NCI-H2171 (cell line): ENCODE measurements at places on chromosomes 2 and 18.

DNA sequence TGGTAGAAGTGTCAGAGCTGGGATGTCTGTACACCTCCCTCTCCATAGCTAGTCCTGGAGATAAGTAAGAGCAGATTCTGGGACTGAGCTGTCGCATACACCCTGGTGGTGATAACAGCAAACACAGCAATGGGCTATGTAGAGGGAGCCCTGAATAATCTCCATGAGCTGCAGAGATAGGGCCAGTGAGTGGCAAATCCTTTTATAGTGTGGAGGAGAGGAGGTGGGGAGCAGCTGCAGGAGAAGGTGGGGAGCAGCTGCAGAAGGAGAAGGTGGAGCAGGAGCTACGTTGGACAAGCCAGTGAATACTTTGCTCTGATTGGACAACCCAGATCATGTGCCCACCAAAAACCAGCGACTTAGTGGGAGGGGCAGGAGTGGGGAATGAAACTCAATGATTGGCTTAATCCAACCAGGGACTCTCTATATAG is 85.5 kb downstream of the TMEM247 start:
- DNase-seq, result no peak

GRCh38 chr2:190447766-190448165 is 39.6 kb downstream of the MFSD6 start:
- DNase-seq, result no peak

- no peak for DNase-seq
These were observed 1.3 kb upstream of the ADI1 start for GRCh38 chr2:3520591-3520990.

DNA sequence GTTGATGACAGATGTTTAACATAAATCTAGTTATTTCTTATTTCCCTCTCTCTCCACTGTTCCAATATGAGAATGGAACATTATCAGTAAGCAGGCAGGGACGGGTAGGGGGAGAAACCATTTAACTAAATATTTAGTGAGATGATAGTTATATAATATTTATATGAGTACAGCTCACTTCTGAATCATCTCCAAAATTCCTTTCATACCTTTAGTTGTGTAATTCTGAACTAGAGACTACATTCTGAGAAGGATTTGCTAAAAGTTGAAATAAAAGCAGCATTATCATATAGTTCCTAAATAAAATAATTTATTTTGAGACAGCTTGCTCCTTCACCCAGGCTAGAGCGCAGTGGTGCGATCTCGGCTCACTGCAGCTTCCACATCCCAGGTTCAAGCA is 41.4 kb downstream of the B4GALT6 start:
- DNase-seq, result no peak

DNA sequence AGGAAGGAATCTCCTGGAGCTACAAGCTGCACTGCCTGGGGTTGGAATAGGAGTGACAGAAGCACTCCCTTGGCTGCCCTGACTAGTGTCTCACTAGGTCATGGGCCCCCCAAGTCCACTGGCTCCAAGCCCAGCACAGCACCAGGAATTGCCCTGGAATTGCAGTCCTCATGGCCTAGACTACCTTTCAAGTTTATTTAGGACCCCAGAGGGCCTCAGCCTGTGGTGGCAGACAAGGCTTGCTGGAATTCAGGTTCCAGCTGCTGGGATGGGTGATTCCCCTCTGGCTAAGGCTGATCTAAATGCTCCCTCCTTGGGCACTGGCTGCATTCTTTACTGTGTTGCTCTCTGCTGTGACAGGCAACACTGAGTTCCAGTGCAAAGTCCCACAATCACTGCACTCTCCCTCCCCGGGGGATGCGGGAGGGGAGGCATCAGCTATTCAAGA is 14.0 kb downstream of the STRADB start:
- DNase-seq, result no peak

GRCh38 chr18:13501891-13502290 is 224.5 kb downstream of the FAM210A start:
- DNase-seq, result no peak

DNA sequence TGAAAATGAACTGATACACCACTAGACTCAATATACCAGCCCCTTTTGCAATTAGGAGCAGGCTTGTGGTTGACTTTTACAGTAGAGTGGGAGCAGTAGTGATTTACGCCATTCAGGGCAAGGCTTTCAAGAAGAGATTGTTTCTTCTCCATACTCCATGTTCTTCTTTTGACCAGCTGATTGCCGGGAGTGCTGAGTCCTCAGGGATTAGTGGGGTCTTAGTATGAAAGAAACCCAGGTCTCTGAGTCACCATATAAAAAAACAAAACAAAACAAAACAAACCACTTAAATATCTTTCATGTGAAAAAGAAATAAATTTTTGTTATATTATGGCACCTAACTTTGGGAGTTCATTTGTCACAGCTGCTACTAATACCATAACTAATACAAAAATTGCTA is 465.6 kb upstream of the TRIB2 start:
- no peak for DNase-seq

DNA sequence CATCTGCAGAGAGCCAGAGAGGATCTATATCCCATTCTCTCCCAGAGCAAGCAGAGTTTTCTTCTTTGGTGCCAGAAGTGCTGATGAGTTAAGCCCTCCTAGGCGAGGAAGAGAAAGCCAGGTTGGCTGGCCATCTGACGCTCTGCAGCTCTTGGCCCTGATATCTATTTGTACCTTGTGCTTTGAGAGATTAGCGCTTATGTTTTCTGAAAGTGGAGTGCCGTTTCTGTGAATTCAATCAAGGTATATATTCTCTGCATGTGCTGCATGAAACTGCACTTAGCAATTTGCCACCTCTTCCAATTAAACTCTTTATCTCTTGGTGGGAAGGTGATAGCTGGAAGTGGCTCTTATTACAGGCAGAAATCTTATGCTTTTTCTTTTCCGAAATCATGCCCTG is 177.5 kb downstream of the LPIN1 start:
- peak; percentile 35 for DNase-seq

DNA sequence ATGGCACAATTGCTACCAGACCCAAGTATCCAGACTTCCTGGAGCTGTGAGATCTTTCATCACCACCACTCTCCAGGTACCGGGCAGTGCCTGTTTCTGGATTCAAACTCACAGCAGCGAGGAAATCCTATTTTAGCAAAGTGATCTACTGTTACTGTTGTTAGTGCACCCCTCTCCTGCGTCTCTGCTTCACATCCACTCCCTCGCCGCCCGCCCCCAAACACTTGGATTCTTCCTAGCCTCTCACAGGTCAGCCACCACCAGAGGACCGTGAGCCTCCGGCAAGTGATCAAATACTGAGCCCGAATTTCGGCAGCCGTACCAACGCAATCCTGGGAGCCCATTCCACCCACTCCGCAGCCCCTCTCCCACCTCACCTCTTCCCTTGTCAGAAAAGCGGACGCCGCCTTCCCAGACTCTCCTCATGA is 519 bp downstream of the METTL4 start:
- DNase-seq, result peak; percentile 24

- no peak for DNase-seq
These were observed 11.9 kb downstream of the ADRA2B start for GRCh38 chr2:96104487-96104861.

- no peak for DNase-seq
These were observed 182.5 kb upstream of the NXPH2 start for GRCh38 chr2:138962686-138963085.

DNA sequence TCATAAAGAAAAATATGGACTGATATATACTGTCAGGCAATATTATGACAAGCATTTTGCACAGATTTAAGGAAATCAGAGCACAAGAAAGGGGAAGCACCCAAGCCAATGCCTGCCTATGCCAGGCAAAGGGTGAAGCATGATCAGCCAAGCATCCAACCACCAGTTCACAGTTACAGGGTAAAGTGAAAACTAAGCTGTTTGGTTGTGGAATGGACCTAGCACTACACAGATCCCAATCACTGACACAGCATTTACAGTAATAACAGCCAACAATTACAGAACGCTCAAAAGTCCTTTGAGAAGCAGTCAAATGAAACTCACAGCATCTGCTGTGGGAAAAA is 90.3 kb downstream of the SP3 start:
- no peak for DNase-seq

DNA sequence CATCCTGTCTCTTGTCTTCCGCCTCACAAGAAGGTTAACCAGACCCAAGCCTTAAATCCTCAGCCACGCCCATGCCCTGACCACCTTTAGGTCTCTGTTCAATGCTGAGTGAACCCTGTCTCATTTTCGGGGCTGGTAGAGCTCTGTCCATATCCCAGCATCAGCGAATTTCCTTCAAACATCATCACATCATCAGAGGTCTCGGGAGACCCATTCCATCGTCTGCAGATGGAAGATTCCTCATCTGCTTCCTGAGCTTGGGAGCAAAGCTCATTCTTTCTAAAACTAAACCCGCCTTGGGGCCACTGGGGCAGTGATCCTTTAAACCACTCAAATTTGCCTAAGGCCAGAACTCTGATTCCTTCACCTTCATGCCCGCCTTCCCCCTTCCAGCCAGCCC is 173.7 kb downstream of the TTC32 start:
- no peak for DNase-seq

DNA sequence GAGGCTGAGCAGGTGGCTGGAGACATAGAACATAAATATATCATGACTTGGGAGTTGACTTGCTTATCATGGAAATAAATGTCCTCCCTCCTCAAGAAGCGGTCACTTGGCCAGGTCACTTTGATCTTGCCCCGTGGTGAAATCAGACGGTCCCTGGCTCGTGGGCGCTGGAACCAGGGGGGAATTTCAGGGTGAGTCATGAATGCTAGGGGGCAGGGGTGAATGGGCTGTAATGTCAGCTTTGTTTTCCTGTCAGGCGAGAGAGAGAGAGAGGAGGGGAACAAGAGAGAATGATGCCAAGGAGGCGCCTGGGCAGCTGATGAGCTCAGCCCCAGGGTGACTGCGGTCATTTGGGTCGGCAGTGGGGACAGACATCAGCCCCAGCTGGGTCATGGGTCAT is 47.7 kb downstream of the RRM2 start:
- no peak for DNase-seq

- no peak for DNase-seq
These were observed 14.2 kb downstream of the SCN9A start for GRCh38 chr2:166361351-166362153.

GRCh38 chr2:150653351-150653750 is 165.9 kb upstream of the RND3 start:
- no peak for DNase-seq

- DNase-seq, result peak; percentile 68
These were observed 65.9 kb upstream of the TMEM200C start for GRCh38 chr18:5961097-5961827.

DNA sequence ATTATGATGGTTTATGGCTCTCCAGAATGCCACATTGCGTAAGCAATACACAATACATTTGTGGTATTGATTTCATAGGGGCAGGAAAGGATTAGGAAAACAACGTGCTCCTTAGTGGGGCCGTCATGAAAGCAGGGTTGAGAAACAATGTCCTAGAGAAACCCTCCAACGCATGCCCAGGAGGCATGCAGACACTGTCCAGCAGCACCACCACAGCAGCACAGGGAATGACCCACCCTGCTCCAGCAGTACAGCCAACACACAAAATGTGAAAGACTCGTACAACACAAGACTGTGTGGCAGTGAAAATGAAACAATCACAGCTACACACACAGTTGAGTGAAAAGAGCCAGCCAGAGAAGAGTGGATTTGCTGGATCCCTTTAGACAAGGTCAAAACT is 66.3 kb downstream of the FAM168B start:
- no peak for DNase-seq

DNA sequence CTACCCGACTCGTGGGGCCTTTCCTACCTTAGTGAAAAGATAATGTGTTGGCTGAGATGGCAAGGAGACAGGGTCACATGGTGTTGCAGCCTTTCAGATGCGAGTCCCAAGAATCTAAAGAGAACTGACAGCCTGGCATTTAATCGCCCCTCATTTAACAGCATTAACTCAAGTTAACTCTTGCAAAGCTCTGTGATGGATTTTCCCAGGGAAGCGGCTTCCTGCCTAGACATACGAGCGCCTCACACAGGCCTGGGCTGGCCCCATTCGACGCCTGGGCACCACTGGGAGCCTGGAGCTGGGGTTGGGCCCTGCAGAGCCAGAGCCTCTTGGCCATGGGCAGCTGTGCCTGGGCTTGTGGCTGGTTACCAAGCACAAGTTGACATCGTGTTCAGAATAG is 140.8 kb downstream of the SEPTIN10 start:
- DNase-seq, result peak; percentile 44

- DNase-seq, result no peak
These were observed 9.0 kb upstream of the DSEL start for GRCh38 chr18:67525328-67526099.

GRCh38 chr18:58416704-58417683 is 211.9 kb downstream of the ALPK2 start:
- no peak for DNase-seq

GRCh38 chr2:138493334-138493733 is 8.2 kb upstream of the SPOPL start:
- no peak for DNase-seq

DNA sequence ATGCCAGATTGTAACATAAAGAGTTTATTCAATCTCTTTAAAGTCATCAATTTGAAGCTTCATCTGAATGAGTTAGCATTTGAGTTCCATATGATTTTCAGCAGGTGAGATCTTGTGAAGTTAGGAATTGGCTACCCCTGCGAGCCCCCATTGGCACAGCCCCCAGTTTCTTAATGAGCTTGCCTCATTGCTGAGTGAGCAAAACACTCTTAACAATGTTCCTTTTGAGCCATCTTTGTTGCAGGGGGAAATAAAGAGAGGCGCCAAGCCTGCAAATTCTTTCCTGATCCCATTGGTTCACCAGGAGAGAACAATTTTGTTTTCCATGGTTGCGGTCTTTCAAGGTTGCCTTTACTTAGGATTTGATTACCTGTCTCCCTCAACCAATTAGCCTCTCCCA is 18.7 kb downstream of the DPP10 start:
- DNase-seq, result no peak

DNA sequence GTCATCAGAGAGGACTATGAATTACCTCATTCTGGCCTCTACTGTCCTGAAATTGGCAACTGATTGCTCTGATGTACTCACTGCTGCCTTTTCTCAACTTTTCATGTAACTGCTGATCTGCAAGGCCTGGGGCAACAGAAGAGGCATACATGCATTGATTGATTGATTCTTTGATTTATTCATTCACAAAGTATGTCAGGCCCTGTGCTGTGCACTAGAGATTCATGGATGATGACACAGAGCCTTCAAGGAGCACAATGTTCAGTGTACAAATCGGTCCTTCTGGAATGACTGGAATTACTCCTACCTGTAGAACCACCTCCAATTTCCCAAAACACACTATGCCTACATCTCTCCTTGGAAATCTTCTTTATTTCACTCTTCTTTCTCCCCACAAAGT is 111.3 kb downstream of the LRATD1 start:
- no peak for DNase-seq

- DNase-seq, result no peak
These were observed 325.5 kb downstream of the AGPS start for GRCh38 chr2:177717831-177718618.

DNA sequence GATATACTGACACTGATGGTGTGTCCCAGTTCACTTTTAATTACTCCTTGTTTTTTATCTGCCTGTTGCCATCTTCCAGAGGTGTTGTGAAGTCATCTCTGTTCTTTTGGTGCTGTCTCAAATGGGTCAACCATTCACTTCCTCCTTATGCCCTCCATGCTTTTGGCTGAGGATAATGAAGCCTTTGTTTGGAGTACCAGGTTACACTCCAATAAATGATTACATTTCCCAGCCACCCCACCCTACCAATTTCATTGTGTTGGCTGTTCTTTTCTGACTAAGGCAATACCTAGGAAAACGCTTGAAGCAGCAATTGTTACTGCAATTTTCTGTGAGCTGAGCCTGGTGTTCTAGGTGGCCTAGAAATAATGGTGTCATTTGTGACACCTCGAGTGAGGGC is 29.8 kb upstream of the ACTG2 start:
- no peak for DNase-seq

- DNase-seq, result peak; percentile 16
These were observed 47.0 kb upstream of the RALBP1 start for GRCh38 chr18:9428301-9428706.

- DNase-seq, result no peak
These were observed 128.1 kb upstream of the LHCGR start for GRCh38 chr2:48883661-48884060.
